ENCODE measurements at places on chromosomes 7 and 10. TPM values are rescaled to one million over a fixed set of nuclear protein-coding genes. Genes with fewer than 3 reads are reported as not detected.

STRIP2 gene
- total RNA-seq, result 1.9 TPM

DNA sequence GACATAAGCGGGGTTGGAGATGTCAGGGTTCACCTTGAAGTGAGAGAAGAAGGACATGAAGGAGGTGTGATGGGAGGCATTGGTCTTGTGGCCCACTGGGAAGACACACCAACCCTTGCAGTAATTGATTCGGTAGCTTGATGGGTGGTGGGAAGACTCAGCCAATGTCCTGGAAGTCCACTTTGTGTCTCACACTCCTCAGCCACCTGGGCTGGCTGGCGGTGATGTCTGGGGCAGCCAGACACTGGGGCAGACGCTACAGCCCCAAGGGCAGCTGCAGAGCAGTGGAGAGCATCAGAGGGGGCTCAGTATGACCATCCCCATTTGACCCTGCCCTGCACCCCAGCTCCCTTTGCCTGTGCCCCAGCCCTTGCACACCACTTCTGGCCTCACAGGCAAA is 16.7 kb upstream of the DRGX start:
- no peak overlapping the region for H3K4me3 ChIP-seq
- H3K27me3 ChIP-seq, result peaks cover 4% of the 10 kb centered on the region
- H3K27ac ChIP-seq, result no peak overlapping the region
- H3K4me1 ChIP-seq, result peaks cover 5% of the 10 kb centered on the region
- no peak for DNase-seq
- no peaks in the 10 kb centered on the region for H3K36me3 ChIP-seq

DNA sequence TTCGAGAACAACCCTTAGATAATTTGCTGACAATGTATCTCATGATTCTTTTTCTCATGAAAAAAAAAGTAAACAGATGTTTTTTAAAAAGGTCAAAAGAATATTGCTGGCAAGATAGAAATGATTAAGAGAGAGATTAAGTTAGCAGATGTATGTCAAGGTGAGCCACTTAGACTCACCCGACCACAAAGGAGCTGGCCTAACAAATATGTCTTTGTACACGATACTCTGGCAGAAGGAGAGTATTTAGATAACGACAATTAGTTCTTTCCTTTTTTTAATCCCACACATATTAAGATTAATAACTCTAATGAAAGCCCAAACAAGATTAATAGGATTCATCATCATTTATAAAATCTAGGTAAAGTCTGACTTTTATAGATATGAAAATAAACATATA is 156.7 kb downstream of the RAPGEF5 start:
- H3K4me1 ChIP-seq, result no peaks in the 10 kb centered on the region
- H3K27ac ChIP-seq, result no peak overlapping the region
- DNase-seq, result no peak
- no peaks in the 10 kb centered on the region for H3K27me3 ChIP-seq
- H3K4me3 ChIP-seq, result no peak overlapping the region

GRCh38 chr10:77180104-77180503 is 457.5 kb downstream of the KCNMA1 start:
- no peaks in the 10 kb centered on the region for H3K36me3 ChIP-seq
- no peak for DNase-seq
- H3K4me3 ChIP-seq, result no peak overlapping the region
- no peak overlapping the region for H3K27ac ChIP-seq

DNA sequence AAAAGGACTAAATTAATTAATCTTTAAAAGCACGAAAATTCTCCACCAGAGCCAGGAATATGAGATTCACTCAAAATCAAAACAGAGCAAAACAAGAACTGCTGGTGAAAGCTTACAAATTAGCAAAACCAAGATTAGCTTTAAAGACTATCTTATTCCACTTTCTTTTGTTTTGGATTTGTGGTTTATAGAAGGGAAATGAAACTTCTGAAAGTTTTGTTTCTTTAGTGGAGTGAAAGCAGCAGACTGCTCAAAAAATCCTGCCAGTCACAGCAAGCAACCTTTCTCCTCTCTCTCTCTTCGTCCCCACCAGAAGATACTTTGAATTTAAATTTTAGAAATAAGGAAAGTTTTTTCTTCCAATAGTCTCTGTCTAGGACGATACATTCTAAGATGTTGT is 7.8 kb downstream of the ACTA2 start:
- no peak for DNase-seq
- H3K36me3 ChIP-seq, result no peaks in the 10 kb centered on the region
- no peak overlapping the region for H3K4me3 ChIP-seq
- no peaks in the 10 kb centered on the region for H3K27me3 ChIP-seq
- no peak overlapping the region for H3K27ac ChIP-seq

GTPBP4 gene
- total RNA-seq, result 50.8 TPM

GRCh38 chr10:100043344-100043743 is 33.6 kb upstream of the DNMBP start:
- no peaks in the 10 kb centered on the region for H3K27me3 ChIP-seq
- no peak overlapping the region for H3K4me3 ChIP-seq
- no peaks in the 10 kb centered on the region for H3K36me3 ChIP-seq
- no peak overlapping the region for H3K27ac ChIP-seq
- H3K4me1 ChIP-seq, result no peaks in the 10 kb centered on the region
